ENCODE measurements at places on chromosomes 2 and 18.

DNA sequence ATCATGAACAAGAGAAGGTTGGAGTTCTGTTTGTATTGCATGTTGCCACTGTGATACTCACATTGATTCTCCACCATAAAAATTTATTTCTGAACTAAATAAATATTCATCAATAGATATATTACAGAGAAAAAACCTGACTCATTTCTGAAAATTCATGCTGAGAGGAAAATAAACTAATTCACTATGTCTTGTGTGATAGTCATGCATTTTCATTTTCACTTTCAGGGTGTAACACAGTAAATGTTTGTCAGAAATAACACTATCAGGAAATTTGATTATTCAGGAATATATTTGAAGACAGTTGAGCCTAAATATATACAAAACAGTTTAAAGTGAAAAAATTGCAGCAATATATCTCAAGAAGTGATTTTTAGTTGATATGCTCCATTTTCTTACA, 335.2 kb downstream of the KCNJ3 start:
- no peak for DNase-seq

GRCh38 chr2:112767693-112768330, 3.4 kb upstream of the CKAP2L start:
- no peak for DNase-seq

DNA sequence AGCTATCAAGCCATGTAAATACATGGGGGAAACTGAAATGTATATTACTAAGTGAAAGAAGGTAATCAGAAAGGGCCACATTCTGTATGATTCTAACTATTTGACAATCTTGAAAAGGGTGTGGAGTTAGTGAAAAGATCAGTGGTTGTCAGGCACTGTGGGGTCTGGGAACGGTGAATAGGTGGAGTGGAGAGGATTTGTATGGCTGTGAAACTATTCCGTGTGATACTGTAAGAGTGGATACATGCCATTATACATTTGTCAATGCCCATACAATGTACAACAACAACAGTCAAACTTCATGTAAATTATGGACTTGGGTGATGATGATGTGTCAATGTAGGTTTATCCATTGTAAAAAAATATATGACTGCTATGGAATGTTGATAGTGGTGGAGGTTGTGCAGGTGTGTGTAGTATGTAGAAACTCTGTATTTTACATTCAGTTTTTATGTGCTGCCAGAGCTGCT, 1116.2 kb downstream of the SUCLG1 start:
- DNase-seq: no peak

DNA sequence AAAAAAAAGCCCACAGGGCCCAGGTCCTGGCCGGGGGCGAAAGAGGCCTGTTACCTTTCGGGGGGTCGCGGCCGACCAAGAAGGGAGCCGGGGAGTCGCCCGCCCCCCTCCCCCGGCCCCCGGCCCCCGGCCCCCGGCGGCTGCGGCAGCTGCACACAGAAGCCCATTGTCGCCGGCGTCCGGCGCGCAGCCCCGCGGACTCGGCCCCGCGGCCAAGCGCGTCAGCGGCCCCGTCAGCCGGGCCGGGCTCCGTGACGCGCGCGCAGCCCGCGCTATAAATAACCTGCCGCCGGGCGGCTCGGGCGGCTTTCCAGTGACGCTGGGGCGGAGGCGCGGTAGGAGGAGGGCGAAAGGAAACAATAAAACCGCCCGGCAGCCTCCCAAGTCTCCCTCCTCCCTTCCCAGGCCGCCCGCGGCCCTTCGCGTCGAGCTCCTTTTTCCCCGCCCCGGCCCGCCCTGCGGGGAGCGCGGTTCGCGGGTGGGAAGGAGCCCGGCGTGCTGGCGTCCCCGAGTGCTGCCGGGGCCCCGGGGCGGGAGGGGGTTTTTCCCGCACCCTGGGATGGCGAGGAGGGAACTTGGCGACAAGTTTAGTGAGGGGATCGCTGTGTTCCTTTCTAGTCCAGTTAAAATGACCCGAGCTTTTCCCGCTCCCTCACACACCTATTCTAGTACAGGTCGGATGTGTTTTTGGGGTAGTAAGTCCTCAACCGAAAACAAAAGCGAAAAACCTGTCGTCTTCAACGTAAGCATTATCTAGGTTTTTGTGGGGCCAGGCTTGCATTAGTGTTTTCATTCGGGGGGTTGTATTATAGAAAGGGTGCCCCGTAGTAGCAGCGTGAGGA, 10.0 kb upstream of the NR4A2 start:
- DNase-seq: peak; percentile 65

DNA sequence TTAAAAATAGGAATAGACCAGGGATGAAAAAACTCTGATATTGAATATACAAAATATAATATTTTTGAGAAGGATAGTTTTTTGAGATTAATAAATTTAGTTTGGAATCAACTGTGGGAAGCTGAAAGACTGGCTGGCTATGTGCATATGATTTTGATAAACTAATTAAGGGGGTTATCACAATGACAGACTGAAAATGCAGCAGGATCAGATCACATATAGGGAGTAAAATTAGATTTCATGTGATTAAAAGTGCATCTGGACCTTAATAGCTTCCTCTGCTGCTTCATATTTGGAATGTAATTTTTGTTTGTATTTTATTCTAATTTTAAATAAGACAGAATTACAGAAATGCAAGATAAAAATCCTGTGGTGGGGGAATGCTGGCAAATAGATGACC, 111.7 kb downstream of the CCDC102B start:
- DNase-seq: no peak

GRCh38 chr2:27796791-27797765, 25.6 kb downstream of the MRPL33 start:
- no peak for DNase-seq

DNA sequence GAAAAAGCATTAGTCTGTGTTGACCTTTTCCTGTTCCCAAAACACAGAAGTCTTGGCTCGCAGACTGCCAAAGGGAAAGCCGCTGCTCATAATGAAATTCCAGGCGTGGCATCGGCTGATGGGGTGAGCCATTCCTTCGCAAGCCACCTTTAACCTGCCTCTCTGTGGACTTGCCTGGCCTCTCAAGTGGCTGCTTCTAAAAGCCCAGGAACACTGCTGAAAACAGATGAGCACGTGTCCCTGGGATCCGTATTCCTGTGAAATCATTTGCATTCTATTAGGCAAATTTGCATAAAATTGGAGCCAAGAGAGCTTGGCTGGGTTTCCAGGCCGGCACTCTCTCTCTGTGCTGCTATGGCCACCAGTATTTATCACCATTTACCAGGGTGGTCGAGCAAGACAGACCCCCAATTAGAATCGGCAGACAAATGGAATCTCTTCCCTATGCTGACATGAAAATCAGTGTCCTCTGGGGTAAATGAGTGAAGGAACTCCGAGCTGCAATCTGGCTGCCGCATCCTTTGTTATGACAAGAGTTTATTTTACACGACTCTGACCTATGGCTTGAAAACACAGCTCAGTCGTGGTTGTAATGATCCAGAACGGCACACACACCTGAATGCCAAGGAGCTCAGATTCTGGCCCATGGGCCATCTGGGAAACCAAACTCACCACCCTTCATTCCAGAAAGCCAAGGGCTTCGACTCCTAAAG, 21.7 kb downstream of the BCL2 start:
- DNase-seq: no peak

DNA sequence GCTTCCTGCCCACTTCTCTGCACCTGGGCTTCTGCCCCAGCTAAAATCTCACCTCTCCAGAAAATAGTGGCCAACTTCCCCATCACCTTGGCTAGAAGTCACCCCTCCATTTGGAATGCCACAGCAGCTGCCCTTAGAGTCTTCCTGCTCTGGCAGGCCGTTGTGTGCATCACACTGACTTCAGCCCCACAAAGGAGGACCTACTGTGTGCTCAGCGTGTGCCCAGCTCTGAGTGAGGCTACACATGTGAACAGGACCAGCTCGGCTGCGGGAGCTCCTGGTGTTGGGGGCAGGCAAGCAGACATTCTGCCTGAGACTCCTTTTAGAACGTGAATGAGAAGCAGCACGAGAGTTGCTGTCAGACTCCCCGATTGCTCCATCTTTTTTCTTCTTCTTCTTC, 78.7 kb downstream of the AGAP1 start:
- DNase-seq: no peak

DNA sequence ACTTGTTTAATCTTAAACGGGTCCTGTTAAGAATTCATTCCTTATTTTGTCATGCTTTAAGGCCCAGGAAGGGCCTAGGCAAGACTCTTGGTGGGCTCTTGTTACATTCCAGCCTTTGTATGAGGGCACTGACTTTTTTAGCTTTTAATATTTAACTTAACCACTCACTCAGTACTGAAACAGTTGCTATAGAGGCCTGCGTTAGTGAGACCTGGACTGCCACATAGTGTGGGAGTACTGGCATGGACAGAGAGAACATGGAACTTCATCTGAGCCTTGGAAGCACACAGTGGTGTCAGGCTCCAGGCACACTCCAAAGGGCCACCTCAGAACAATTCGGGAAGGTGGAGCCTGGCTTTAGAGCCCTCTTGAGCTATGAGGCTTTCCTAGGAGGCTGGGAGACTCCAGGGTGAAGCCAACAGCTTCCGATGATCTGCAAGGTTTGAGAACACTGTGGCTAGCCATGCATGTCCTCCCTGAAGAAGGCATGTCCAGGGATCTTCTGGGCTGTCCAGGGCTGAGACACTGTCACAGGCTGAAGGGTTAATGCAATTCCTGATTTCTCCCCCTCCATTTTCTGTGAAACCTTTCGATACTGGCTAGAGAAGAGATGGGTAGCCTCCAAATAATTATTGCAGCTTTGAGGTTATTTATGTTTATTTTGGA, 155.4 kb upstream of the ACAA2 start:
- DNase-seq: no peak

Data from esophagus squamous epithelium (tissue), 5 donors.